ENCODE measurements at places on chromosomes 12 and 14. TPM values are rescaled to one million over a fixed set of nuclear protein-coding genes. Genes with fewer than 3 reads are reported as not detected.

GRCh38 chr14:102239231-102239630, 65.7 kb downstream of the MOK start:
- H3K36me3 ChIP-seq = no peaks in the 10 kb centered on the region
- DNase-seq = no peak
- H3K27ac ChIP-seq = no peak overlapping the region
- no peaks in the 10 kb centered on the region for H3K27me3 ChIP-seq
- H3K4me1 ChIP-seq = no peaks in the 10 kb centered on the region

GRCh38 chr12:3622822-3623690, 129.9 kb downstream of the CRACR2A start:
- H3K27me3 ChIP-seq = no peaks in the 10 kb centered on the region
- DNase-seq = peak; percentile 11
- peaks cover 14% of the 10 kb centered on the region for H3K4me1 ChIP-seq
- peaks cover 27% of the 10 kb centered on the region for H3K36me3 ChIP-seq

- DNase-seq = no peak
- no peaks in the 10 kb centered on the region for H3K4me1 ChIP-seq
- H3K4me3 ChIP-seq = no peak overlapping the region
- peaks cover 22% of the 10 kb centered on the region for H3K27me3 ChIP-seq
- no peak overlapping the region for H3K27ac ChIP-seq
Measured at GRCh38 chr12:124302807-124303578, 8.1 kb downstream of the RFLNA start.

The NOVA1 gene
- polyA plus RNA-seq = not detected

- H3K36me3 ChIP-seq = no peaks in the 10 kb centered on the region
- H3K4me1 ChIP-seq = no peaks in the 10 kb centered on the region
- H3K27me3 ChIP-seq = no peaks in the 10 kb centered on the region
Measured at GRCh38 chr12:19741132-19741489, 301.8 kb downstream of the AEBP2 start.

The TMCC3 gene
- 21.7 TPM for polyA plus RNA-seq

The COQ10A gene
- 16.6 TPM for polyA plus RNA-seq

The DENND5B gene
- polyA plus RNA-seq = 34.8 TPM

GRCh38 chr14:29548948-29549370, 378.7 kb downstream of the PRKD1 start:
- DNase-seq = no peak
- no peak overlapping the region for H3K4me3 ChIP-seq
- H3K4me1 ChIP-seq = no peaks in the 10 kb centered on the region
- no peaks in the 10 kb centered on the region for H3K27me3 ChIP-seq
- no peak overlapping the region for H3K27ac ChIP-seq
- H3K36me3 ChIP-seq = no peaks in the 10 kb centered on the region

The TAS2R42 gene
- not detected for polyA plus RNA-seq

DNA sequence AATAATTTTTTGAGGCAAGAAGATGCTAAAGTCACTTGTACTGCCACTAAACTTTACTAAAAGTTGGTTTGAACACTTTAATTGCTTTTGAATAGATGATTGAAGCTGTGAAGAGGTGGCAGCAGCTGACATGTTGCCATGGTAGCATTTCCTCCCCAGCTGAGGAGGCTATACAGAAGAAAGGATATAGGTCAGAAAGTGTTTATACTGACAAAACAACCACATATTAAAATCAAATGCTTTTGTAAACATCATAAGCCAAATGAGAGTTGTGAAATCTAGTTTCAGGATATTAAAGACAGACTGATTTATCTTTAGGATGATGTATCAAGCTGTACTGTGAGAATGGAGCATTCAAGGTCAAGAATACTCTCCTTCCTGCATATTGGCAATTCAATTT, 41.7 kb downstream of the TSPAN19 start:
- H3K36me3 ChIP-seq = no peaks in the 10 kb centered on the region
- H3K4me1 ChIP-seq = no peaks in the 10 kb centered on the region
- no peak overlapping the region for H3K27ac ChIP-seq
- H3K4me3 ChIP-seq = no peak overlapping the region
- no peak for DNase-seq

The KRT83 gene
- polyA plus RNA-seq = not detected

GRCh38 chr12:117172168-117172567, 18.1 kb downstream of the FBXO21 start:
- no peak overlapping the region for H3K4me3 ChIP-seq
- H3K36me3 ChIP-seq = peaks cover 17% of the 10 kb centered on the region
- H3K27ac ChIP-seq = no peak overlapping the region
- no peak for DNase-seq
- no peaks in the 10 kb centered on the region for H3K27me3 ChIP-seq
- H3K4me1 ChIP-seq = peaks cover 6% of the 10 kb centered on the region

DNA sequence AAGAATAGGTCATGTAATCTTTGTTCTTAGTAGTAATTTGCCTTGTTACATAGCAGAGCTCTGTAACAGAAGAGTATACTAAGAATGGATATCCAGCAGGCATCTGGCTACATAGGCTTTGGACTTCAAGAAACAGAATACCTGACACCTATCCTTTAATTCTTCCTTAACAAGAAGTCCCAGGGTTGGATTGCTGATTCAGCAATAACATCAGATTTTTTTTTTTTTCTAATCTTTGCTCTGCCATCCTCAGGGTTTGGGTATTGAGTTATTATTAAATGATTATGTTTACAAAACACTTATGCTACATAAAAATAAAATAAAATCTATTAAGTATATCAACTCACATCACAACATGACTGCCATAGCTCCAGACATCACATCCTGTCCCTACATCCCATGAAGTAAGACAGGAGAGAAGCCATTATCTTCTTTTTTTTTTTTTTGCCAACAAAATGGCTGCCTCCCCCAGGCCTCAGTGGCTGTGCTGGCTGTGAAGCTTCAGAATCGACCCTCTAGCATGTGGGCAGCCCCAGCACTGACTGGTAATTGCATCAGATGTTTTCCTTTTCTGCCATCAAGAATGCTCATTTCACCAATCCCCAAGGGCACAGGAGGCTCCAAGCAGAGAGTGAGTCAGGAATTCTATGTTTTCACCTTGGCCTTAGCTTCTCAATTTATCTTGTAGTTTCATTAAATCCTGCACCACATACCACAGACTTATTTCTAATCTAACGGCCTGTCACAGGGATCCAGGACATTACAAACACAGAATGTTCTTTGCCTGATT, 186.2 kb downstream of the DICER1 start:
- H3K27me3 ChIP-seq = peaks cover 33% of the 10 kb centered on the region
- DNase-seq = no peak
- H3K36me3 ChIP-seq = no peaks in the 10 kb centered on the region

DNA sequence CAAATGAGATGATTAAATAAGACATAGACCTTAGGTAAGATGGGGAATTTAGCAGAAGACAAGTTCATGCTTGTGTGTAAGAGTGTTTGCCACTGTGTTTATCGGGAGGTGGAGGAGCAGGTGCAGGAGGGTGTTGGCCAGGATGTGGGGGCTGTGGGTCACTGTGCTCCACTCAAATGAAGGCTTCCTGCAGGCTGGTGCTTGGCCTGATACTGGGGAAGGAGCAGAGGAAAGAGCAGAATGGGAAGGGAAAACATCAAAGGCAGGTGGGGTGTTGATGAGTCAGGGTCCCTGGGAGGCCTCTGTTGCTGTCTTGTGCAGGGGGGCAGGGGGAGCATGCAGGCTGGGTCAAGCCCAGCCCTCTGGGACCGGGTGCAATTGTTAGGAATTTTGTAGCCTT, 126.5 kb downstream of the TSPAN9 start:
- peaks cover 35% of the 10 kb centered on the region for H3K27me3 ChIP-seq
- H3K4me3 ChIP-seq = no peak overlapping the region
- H3K27ac ChIP-seq = no peak overlapping the region
- no peaks in the 10 kb centered on the region for H3K36me3 ChIP-seq
- H3K4me1 ChIP-seq = peaks cover 10% of the 10 kb centered on the region

- no peak overlapping the region for H3K27ac ChIP-seq
- H3K36me3 ChIP-seq = no peaks in the 10 kb centered on the region
- H3K27me3 ChIP-seq = peaks cover 5% of the 10 kb centered on the region
- H3K4me1 ChIP-seq = no peaks in the 10 kb centered on the region
Measured at GRCh38 chr12:63967358-63968145, 123.1 kb downstream of the SRGAP1 start.

DNA sequence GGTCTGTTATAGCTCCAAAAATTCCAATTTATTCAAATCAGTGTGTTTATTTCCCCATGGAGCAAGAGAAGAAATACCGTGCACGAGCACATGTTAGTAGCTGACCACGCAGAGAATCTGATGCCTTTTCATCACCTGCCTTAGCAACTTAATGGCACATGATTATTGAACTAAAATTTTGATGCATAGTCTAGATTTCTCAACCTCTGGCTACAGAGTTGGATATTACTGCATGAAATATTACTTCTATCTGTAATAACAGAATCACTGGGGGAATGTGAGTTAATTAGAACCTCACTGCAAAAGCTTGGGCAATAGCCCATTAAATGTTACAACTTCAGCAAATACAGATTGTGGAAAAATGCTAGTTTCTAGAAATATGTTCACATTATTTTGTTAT, 335.8 kb downstream of the FLRT2 start:
- H3K27me3 ChIP-seq = no peaks in the 10 kb centered on the region
- DNase-seq = no peak
- no peak overlapping the region for H3K27ac ChIP-seq
- no peak overlapping the region for H3K4me3 ChIP-seq
- H3K36me3 ChIP-seq = no peaks in the 10 kb centered on the region
- no peaks in the 10 kb centered on the region for H3K4me1 ChIP-seq

DNA sequence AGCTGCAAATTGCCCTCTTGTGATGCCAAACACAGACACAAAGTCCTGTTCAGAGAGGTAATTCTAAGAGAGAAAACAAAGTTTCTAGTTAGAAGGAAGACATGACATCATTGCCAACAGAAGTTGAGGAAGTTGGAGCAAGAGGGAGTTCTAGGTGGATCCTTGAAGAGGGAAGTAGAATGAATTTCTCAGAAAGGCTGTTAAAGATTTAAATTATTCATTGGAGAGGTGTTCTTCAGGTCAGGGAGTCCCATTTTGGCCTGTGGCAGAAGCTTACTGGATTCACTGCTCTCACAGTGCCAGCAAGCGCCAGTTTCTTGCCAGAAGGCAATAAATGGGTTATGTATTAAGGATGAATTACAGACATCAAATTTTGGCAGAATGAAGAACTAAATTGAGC, 15.3 kb downstream of the TSFM start:
- peaks cover 3% of the 10 kb centered on the region for H3K4me1 ChIP-seq
- H3K4me3 ChIP-seq = no peak overlapping the region
- DNase-seq = no peak
- H3K27ac ChIP-seq = no peak overlapping the region
- H3K27me3 ChIP-seq = no peaks in the 10 kb centered on the region
- H3K36me3 ChIP-seq = peaks cover 19% of the 10 kb centered on the region

The SERPINA5 gene
- polyA plus RNA-seq = not detected

GRCh38 chr14:92573761-92574498, 60.3 kb downstream of the RIN3 start:
- peaks cover 29% of the 10 kb centered on the region for H3K4me1 ChIP-seq
- H3K36me3 ChIP-seq = no peaks in the 10 kb centered on the region
- no peaks in the 10 kb centered on the region for H3K27me3 ChIP-seq
- no peak for DNase-seq
- no peak overlapping the region for H3K4me3 ChIP-seq

DNA sequence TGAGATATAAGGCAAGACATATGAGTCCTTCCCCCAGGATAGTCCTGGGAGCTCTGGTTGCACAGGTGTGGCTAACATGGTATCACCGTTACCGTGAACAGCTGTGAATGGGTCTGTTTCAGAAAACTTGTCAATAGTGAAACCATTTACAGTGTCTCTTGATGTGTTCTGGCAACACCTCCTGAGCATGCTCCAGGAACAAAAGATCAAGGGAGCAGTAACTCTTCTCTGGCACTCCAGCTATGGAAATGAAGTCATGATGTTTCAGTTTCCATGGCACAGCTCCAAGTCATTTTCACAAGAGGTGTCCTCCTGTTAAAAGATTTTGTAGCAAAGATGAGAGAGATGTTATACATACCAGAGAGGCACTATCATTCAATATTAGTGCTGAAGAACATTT, 253.7 kb downstream of the SNAPC1 start:
- H3K27ac ChIP-seq = no peak overlapping the region
- no peaks in the 10 kb centered on the region for H3K36me3 ChIP-seq
- peaks cover 14% of the 10 kb centered on the region for H3K4me1 ChIP-seq
- H3K27me3 ChIP-seq = peaks cover 19% of the 10 kb centered on the region
- no peak overlapping the region for H3K4me3 ChIP-seq

GRCh38 chr14:92143962-92144361, 22.2 kb downstream of the CPSF2 start:
- H3K4me3 ChIP-seq = no peak overlapping the region
- no peak for DNase-seq
- peaks cover 39% of the 10 kb centered on the region for H3K36me3 ChIP-seq
- H3K27me3 ChIP-seq = no peaks in the 10 kb centered on the region
- peaks cover 15% of the 10 kb centered on the region for H3K4me1 ChIP-seq

GRCh38 chr12:6869049-6870021, 2.0 kb downstream of the TPI1 start:
- DNase-seq = peak; percentile 81
- H3K4me3 ChIP-seq = peak overlapping the region; percentile 52
- peak overlapping the region; percentile 18 for H3K27ac ChIP-seq
- H3K27me3 ChIP-seq = no peaks in the 10 kb centered on the region
